Suppressor macrophage treated with lipopolysaccharide for 1 hour (primary cell): ENCODE measurements at places on chromosomes 1 and 21.

- peak; percentile 85 for DNase-seq
Observed at GRCh38 chr1:28172713-28173150, 3.8 kb downstream of the PTAFR start.

DNA sequence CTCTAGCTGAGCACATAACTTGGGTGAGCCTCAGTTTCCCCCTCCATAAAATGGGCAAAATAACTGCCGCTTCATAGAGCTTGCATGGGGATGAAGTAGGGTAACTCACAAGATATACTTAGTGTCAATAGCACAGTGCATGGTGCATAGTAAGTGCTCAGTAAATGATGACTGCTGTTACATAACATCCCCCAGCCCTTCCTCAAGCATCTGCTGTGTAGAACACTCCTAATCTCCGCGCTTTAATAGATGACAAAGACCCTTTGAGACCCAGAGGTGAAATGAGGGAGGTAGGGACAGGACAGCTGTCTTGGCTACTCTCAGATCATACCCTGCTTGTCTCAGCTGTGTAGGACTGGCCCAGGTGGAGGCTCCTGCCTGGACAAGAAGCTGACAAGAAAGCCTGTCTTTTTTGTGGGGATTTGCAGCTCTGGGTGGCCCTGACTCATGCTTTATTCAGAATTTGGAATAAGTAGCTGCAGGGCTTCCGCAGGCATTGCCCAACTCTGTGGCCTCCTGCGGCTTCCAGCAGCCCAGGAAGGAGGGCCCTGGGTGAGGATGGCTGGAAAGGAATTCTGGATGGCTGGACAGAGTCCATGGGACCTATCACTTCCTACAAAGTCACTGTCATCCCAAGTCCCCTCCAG lies 20.7 kb upstream of the PADI4 start:
- DNase-seq: peak; percentile 60

- no peak for DNase-seq
Observed at GRCh38 chr1:32388641-32389040, 5.6 kb downstream of the BSDC1 start.

DNA sequence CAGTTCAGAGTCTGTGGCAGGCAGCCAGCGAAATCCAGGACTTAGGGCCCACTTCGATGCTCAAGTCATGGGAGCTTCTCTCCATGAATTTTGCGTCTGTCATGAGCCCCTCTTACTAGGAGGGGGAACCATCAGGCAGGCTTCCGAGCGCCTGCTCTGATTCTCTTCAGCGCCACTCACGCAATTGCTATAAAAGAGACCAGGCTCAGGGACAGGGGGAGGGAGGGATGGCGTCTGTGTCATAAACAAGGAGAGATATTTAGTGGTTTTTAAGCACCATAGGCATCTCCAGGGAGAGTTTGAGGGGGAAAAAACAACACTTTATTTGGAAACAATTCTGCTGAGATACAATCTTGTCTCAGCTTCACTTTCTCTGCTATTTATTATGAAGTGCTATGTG lies 60.6 kb downstream of the NAV1 start:
- DNase-seq: no peak

DNA sequence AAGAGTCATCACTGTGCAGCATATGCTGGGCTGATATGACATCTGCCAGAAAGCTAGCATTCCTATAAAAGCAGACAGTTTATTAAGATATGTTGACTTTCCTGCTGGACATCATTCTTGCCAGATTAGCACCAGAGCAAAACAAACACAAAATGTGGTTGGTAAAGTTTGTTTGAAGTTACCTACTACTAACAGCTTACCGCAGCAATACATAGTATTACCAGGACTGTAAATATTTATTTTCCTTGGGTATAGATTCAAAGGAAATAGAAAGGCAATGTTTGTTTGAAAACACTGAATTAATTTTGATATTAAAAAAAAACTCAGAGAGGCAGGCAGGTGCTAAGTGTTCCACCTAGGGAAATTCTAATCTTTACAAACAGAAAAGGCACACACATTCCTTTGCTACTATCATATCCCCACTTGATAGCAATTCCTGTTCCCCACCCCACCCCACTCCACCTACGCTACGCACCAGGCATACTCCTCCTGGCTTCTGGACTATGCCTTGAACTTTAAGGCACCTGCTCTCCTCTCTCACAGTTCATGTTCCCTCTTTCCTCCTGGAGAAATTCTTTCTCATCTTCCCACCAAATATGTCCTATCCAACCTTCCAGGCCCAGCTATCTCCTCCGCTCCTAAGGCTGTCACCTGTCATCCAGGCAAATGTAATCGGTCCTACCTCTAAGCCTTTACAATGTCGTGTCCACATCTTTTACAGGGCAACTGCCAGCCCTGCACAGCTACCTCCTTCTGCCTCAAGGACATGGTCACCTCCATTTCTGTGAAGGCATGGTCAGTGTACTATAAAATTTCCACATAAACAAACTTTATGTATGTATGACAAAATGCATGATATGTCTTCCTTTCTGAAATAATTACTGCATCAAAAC lies 34.7 kb downstream of the PTPN14 start:
- DNase-seq: no peak

- no peak for DNase-seq
Observed at GRCh38 chr21:44572959-44573583, 458 bp upstream of the KRTAP10-4 start.

GRCh38 chr1:171611306-171611705 lies 10.7 kb upstream of the MYOCOS start:
- DNase-seq: no peak

- DNase-seq: no peak
Observed at GRCh38 chr1:232292239-232292638, 337.7 kb downstream of the SIPA1L2 start.

DNA sequence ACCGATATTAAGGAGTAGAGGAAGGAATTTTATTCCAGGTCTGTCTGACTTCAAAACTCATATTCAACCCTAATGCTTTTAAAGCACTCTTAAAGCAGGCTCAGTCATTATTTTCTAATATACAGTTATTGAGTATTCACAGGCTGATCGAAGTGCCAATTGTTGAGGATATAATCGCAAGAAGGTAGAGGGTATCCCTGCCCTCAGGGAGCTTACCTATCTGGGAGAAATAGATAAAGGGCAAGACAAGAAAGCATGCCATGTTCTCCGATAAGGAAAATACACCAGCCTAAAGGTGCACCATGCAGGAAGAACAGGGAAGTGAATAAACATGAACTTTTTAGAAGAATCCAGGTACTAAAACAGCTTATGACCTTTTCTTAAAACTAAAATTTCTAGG lies 361.2 kb downstream of the SMYD3 start:
- no peak for DNase-seq

GRCh38 chr21:33432496-33432895 lies 29.3 kb downstream of the IFNGR2 start:
- no peak for DNase-seq

DNA sequence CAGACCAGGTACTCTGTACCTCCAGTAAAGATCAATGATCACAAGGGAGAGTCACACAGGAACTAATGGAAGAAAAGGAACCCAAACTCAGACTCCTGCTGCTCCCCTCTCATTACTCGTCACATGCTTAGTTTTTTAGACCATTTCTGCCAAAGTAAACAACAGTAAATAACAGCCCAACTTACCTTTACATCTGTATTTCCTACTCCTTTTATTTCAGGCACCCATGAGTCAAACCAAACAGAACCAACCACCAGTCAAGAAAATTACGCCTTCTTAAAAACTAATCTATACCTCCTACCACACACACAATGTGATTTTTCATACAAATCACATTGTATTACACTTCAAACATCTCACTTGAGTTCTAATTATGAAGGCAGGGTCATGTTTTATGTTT lies 61.4 kb upstream of the HTR1D start:
- DNase-seq: no peak
